NCI-H460 (cell line): ENCODE measurements at places on chromosomes 3 and 15.

- DNase-seq = no peak
These were observed 45.3 kb downstream of the CCR4 start for GRCh38 chr3:32996755-32997091.

- DNase-seq = no peak
These were observed 50.1 kb downstream of the UBE2E2 start for GRCh38 chr3:23253214-23253613.

- no peak for DNase-seq
These were observed 3.3 kb downstream of the ETV5 start for GRCh38 chr3:186105543-186105942.

- no peak for DNase-seq
These were observed 41.0 kb downstream of the MCTP2 start for GRCh38 chr15:94272251-94272898.

DNA sequence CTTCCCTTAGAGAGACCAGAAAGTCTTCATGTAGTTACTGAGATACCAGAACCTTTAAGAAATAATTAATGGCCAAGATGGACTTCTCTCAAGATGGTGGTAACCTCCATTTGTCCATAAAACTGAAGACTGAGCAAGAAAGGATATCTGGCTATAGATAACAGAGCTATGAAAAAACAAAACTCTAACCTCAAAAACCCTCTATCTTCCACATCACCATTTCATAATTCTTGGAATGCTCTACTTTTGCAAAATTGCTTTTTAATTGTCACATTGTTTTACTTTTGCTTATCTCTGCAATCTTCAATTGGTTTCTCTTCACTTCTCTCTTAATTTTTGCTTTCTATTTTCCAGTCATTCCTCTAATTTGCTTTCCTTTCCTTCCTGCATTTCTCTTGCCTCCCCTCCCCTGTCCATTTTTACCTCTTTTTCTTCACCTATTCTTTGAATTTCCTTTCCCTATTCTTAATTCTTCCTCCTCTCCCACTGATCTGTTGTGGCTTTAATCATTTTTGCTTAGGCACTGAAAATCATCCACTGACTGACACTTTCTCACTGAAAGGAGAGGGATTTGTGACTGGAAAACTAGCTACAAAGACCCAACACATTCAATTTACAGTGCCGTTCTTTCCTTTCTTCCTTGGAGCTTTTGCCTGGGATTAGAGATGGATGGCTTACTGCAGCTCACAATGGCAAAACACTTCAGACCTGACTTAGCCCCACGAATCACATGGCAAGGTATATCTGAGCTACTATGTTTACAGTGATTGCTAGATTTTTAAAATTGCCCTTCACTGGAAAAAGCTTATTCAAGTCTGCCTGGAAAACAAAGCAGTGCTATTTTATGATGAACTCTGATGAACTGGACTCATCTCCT is 242.8 kb downstream of the CHST2 start:
- DNase-seq = no peak

- DNase-seq = no peak
These were observed 29.8 kb downstream of the NFKBIZ start for GRCh38 chr3:101879102-101879501.

DNA sequence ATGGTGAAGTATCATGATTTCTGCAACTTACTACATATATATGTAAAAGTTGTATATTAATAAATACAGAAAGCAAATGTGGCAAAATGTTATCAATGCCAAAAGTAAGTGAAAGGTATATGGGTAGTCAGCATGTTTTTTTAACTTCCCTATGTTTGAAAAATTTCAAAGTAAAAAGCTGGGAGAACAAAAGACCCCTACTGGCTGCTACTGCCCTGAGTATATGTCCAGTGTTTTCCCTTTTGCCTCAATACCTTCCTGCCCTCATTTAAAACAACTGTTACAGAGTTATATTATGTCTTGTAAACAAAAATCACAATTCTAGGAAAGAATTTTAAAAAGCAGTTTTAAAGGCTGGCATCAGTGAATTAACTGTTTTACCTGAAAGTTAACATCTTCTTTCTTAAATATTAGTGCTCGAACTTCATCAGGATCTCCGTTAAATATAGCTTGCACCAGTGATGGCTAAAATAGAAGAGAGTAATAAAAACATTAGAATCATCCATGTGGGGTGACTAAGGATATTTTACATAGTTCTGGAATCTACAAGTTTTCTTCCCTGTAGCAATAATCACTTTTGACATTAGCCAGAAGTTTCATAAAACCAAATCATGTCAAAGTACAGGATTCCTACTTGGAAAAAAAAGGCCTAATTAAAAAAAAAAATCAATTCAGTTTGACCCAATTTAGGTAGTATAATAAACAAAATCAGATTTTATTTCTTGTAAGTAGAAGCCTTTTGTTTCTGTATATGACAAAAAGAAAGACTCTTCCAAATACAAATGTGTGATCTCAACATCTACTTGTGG is 2.7 kb downstream of the ANKRD28 start:
- no peak for DNase-seq

DNA sequence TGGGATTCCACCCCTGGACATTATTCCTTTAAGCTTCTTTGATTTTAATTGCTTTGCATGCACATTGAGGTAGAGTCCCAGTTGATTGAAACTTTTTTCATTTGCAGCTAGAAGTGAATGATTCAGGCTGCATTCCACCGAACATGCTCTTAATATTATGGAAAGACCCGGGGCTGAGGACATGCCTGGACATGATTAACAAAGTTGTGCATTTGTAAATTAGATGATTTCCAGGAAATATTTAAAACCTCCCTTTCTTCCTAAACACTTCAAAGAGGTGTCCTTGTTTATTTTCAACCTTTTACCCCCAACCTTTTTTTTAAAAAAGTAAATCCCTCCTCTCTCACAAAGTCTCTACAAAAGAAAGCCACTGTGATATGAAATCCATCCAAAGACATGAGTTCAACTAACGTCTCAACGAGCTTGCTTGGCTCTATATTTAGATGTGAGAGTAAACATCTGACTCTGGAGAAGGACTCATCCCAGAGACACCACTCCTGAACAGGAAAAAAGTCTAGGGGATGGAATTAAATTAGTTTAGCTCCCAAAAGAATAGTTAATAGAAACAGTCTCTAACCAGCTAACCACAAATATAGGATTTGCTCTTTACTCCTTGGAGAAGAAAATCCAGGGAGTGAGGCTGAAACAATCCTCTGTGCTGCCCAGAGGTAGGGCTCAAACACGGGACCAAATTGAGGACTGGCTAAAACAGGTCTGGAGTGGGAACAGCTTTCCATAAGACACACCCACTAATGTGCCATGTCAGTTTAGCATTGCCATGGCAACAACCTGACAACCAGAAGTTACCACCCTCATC is 83.1 kb downstream of the XXYLT1 start:
- DNase-seq = no peak

GRCh38 chr3:76245622-76246021 is 460.3 kb upstream of the ZNF717 start:
- DNase-seq = no peak

DNA sequence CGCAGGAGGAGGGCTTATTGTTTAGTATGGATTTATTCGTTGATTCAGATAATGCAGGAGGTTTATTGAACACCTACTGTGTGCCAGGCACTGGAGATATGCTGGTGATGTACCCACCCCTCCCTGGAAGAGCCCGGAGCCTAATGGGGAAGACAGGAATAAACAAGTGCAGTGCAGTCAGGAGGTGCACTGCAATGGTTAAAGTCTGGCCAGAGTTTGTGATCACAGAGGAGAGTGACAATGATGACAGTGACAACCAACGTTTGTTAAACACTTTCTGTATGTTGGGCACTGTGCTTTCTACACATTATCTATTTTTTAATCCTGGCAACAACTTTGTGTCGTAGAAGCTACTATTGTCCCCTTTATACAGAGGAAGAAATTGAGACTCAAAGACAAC is 70.4 kb downstream of the THSD4 start:
- DNase-seq = no peak

- no peak for DNase-seq
These were observed 9.6 kb downstream of the TRH start for GRCh38 chr3:129984125-129984524.

- DNase-seq = no peak
These were observed 22.8 kb downstream of the EIF4E3 start for GRCh38 chr3:71702131-71703024.

GRCh38 chr3:104635872-104636580 is 730.7 kb upstream of the ALCAM start:
- no peak for DNase-seq

GRCh38 chr15:84402856-84403608 is 167.5 kb downstream of the GOLGA6L4 start:
- DNase-seq = no peak

DNA sequence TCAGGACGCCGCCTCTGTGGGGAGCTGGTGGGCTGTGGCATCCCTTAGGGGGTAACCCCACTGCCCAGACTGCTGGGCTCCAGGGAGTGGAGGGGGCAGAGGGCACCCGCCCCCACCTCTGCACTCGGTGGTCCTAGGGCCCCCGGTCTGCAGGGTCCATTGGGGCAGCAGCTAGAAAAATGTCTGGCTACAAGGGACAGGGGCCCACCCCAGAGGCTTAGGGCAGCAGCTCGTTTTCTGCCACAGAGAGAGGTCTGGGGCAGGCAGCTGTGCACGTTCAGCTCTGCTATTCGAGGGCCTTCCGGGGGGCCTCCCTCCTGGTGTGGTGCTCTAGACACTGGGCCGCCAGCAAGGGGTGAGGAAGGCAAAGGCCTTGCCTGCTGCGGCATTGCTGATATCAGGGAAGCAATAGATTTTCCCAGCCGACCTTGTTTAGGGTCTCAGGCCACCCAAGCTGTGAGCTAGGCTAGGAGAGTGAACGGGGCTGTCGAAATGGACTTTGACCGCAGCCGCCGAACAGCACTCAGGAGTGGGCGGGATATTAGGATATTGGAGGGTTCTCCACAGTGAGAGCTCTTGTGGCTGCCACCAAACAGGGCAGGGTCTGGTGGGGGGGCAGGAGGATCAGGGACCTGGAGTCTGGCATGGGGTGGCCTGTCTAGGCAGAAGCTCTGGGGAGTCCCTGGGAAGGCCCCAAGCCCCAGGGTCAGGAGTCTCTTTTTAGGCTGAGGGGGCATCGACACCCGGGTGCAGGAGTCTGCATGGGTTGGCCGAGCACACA is 61.4 kb upstream of the KLF13 start:
- DNase-seq = no peak

DNA sequence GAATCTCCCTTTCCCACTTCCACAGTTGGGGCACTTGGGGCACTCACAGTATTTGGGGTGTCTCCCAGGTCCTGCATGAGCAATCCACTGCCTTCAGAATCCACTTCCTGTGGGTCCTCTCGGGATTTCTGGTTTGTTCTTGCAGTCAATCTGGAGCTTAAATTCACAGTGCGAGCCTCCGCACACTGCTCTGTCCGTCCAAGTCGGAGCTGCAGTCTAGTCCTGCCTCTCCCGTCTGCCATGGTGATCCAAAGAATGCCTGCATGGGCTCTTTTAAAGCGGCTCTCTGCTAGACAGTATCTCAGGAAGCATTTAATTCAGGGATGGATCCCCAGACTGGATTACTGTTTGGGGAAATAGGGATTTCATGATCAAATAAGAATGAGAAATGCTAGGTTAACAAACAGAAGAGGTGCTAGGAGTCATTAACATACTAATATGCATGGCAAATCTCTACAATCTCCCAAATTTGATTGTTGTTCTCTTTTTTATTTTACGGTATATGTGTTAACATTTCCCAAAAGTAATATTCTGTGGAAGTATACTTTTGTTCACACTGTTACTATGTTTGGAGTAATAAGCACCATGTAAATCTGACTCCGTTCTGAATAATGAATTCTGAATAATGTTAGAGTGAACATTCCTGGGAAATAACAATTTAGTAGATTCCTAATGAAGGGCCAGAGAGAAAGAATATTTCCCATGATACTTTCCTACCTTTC is 142.5 kb downstream of the HCN4 start:
- no peak for DNase-seq

- no peak for DNase-seq
These were observed 329.1 kb upstream of the C2CD4B start for GRCh38 chr15:62494197-62494596.

DNA sequence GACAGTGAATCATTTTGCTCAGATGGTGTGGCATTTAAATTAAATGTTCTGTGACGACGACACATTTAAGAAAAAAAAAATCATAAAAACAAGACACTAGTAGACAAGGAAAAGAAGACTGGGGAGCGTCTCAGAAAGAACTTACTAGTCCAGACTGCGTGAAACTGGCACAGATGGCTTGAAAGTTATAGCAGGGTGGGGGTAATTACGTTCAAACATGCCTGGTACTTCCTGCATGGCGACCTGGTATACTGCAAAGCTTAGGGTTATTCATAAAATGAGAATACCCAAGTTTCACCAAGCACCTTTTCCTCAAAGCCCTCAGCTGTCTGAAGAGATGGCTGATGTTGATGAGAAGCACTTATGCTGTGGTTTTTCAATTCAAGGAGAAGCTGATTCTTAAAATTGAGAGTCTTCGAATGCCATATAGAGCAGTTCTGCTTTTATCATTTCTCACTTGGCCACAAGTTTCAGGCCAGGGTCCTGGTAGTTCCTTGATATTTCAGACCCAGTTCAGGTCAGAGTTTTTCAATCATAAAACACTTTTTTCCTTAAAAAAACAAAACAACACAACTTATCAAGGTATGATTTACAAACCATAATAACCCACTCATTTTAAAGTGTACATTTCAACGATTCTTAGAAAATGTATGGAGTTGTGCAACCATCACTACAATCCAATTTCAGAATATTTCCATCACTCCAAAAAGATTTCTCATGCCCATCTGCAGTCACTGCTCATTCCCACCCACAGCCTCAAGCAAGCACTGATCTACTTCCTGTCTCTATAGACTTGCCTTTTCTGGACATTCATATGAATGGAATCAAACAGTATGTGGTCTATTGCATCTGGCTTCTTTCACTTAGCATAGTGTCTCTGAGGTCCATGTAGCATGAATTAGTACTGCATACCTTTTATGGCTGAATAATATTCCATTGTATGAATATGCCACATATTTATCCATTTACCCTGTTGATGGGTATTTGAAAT is 24.7 kb downstream of the PCOLCE2 start:
- DNase-seq = no peak

DNA sequence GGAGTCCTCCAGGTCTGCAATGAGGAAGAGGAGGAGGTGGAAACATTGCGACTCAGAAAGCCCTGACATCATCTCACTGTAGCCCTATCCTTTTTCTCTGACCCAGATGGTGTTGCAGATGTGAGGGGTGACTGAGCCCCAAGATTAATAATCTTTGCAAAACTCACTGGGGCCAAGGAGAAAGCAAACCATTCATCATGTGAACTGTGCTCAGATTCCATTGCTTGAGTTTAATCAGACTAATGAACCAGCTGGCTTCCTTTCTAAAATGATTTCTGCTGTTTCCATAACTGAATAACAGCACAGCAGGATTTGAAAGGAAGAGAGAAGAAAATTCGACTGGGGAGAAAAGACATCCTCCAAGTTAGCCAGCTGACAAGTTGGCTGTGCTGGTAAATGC is 13.4 kb upstream of the DGKG start:
- no peak for DNase-seq

DNA sequence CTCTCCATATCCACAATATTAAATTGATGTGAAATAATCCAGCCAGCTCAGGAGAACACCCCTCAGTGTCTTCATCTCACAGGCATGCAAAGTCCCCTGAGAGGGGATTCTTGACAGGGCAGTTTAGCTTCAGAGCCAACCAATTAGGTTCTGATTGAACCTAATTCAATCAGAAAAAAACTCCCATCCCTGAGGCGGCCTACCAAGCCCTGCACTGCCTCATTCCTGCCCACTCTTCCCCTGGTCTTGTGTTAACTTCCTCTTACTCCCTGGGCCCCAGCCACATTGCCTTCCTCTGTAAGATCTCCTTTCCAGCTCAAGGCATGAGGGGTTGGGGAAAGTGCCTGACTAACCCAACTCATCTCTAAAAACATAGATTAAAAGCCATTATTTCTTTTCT is 46.1 kb downstream of the FRMD4B start:
- DNase-seq = no peak

- no peak for DNase-seq
These were observed at the start of gene EPB42 for GRCh38 chr15:43220991-43221403. Gene EPB42, minus strand, starts transcription at chr15:43221018. Its CDS starts 193 bp downstream, at chr15:43220825.
